ENCODE measurements at places on chromosomes 5 and 9.

DNA sequence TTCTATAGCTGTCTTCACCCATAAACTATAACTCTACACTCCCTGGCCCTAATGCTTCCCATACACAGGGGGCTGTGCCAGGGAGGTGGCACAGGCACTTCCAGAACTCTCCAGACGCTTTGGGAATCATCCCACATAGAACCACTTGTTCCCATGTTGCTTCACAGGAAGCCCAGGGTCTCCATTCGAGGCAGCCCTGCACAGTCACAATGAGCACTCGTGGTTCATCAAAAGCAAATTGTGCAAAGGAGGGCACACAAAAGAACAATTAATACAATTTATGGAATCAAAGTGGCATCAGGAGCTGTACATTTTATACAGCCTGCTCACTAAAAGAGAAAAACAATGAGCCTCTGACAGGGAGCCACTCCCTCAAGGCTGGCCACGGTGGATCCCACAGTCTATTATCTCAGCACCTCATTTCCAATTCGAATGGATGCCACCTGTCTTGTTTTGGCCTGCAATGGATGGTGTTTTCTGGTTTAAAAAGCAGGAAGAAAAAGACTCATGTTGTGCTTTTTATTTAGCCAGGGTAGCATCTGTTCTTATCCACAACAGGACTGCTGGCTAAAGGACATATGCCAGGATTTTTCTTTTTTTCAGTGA lies 354.8 kb downstream of the ENC1 start:
- DNase-seq = no peak

- DNase-seq = no peak
These were observed 15.2 kb upstream of the TBCA start for GRCh38 chr5:77791356-77791755.

DNA sequence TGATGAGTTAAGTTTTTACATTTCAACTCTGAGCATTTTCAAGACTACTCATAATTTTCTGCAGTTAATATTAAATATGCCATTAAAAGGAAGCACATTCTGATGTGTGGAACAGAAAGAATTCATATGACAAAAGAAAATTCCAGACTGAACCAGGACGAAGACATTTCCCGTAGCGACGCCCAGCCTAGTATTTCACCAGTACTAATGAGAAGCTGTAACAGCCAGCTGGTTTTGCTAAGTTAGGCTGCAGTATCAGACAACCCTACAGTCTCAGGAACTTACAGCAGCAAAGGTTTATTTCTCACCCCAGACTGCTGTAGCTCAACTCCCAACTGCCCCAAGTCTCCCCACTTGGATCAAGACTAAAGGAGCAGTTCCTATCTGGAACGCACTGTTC lies 91.6 kb downstream of the TMEM174 start:
- DNase-seq = no peak

GRCh38 chr5:113380807-113381326 lies 53.9 kb downstream of the TSSK1B start:
- no peak for DNase-seq

DNA sequence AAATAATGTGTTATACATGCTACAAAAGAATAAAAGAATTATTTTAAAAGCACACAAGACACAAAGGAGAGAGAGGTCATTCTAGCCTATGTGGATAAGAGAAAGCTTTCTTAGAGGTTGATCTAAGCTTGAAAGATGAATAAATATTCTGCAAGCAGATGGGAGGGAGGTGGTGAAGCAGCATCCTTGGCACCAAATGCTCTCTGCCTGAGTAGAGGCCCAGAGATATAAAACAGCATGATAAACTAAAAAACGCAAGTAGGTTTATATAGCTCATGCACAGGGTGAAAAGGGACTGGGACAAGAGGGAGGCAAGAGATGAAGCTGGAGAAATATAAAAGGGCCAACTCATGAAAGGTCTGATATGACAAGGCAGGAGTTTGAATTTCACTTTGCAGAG lies 283.2 kb upstream of the POU5F2 start:
- DNase-seq = no peak

GRCh38 chr9:89484475-89485404 lies 13.2 kb downstream of the SEMA4D start:
- peak; percentile 66 for DNase-seq

GRCh38 chr5:148418511-148418910 lies 34.8 kb downstream of the FBXO38 start:
- DNase-seq = no peak

- DNase-seq = no peak
These were observed 80.4 kb downstream of the LRSAM1 start for GRCh38 chr9:127531676-127532075.

- no peak for DNase-seq
These were observed 545.8 kb downstream of the CSNK1G3 start for GRCh38 chr5:124057724-124058231.

DNA sequence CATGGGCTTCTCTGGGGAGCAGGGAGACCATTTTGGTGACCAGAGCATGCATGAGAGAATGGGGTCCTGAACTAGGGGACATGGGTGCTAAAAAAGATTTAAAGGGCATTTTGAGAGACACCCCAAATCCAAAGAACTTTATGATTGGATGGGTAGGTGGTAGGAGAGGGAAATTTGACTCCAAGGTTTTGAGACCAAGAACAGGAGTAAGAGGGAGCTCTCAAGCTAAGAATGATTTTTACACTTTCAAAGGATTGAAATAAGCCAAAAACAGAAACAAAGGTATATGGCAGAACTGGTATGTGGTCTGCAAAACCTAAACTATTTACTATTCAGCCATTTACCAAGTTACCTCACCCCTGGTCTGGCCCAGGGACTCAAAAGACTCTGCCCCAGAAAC lies 318.2 kb upstream of the CLINT1 start:
- no peak for DNase-seq

DNA sequence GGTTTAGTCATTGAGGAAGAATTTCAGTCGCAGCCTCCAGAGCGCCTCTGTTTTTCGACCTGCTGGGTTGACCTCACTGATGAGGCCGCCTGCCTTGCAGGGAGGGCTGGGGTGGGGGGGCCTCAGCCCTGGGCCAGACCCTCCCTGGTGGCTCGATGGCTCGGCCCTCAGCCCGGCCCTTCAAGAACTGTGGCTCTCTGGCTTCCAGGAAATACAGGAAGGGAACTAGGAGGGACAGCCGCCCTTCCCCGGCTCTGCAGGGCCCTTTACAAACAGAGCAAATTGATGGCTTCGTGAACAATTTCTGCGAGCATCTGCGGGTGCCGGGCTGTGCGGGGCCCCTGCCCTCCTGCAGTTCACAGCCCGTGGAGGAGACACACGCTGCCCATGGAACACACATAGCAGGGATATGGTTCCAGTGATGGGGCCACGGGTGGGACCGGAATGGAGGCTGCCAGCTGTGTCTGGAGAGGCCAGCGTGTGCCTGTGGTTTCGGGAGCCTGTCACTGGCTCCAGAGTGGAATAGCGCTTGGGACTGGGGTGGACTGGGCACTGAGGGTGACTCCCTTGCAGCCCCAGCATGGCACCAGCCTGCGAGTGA lies 39.6 kb downstream of the COL5A1 start:
- no peak for DNase-seq

DNA sequence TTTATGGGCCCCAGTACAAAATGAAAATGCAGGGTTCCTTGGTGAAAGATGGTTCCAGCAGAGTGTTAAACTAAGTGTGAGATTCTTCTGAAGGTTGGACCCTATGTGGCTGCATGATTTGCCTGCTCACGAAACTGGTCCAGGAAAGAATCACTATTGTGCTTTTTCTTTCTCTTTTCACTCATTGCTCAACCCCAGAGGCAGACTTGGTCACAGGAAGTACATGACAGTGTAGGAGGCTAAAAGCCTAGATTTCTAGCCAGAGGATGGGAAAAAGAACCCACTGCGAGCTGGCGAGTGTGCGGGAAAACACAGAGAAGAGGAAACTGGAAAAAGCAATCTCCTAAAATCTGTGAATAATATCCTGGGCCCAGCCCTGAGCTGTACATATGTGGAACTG lies 18.6 kb downstream of the SLC36A2 start:
- DNase-seq = no peak

DNA sequence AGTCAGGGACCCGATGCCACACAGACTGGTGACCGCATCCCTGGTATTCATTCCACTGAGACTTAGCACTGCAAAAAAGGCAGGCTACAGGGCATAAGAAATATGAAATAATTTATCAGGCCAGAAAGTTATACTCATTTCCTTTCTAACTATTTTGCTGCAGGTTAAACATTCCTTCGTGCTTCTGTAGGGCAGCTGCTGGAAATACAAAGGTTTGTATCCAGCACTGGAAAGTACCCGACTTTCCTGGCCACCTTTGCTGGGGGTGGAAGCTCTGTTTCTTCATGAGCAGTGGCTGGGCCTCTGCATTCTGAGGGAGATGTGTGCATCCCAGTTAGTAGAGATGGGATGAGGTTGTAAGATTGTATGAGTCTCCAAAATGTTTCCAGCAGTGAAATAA lies 478.6 kb upstream of the WWC1 start:
- no peak for DNase-seq

- no peak for DNase-seq
These were observed 17.8 kb downstream of the HINT1 start for GRCh38 chr5:131147258-131147657.

- peak; percentile 52 for DNase-seq
These were observed 35.9 kb upstream of the ARSB start for GRCh38 chr5:79020861-79021561.

DNA sequence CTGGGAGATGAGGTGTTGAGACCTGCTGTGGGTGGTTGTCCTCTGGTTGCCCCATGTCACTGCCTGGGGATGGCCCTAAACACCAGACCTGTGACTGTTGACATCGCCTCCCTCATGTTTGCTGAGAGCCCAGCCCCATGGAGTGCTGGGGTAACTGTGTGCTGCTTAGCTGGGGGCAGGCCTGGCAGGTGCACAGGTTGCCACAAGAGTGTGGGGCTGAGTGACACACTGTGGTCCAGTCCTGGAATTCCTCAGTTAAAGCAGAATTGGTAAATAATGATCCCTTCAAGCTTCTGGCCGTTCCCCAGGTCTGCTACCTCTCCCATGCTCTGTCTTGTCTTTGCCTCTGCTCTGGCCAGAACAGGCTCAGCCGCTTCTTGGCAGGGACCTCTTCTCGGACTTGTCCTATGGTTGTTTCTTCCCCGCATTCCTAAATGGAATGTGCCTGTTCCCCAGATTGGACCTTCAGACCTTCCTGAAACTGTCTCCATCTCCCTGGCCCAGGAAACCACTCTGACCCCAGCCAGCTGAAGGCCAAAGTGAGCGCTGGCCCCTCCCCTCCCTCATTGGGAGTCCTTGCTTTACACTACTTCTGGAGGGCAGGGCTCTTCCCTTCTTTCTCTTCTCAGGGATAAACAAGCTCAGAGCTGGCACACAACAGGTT lies 61.2 kb upstream of the PITX1 start:
- DNase-seq = no peak

GRCh38 chr5:131883984-131884383 lies 61.5 kb downstream of the MEIKIN start:
- no peak for DNase-seq

DNA sequence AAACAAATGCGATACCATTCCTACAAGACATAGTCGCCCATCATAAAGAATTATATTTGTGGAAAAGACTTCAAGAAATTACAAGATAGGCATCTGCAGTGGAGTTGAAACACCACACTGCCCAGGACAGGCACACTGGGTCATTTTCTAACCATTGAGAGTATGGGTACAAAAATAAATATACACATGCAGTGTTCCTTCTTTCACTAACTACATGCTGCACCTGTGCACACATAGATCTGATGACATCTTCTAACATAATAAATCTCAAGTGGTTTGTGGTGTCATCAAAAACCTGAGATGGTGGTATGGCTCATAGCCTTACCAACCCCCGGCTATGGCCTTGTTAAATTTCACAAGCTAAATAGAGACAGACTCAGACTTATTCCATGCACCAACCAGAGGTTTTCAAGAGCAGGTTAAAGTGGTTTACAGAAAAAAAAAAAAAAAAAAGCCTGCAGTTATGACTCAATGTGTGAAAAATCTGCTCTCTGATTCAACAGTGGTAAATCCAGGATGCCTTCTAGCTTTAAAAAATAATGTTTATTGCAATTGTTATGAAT lies 12.4 kb upstream of the NFIB start:
- no peak for DNase-seq

DNA sequence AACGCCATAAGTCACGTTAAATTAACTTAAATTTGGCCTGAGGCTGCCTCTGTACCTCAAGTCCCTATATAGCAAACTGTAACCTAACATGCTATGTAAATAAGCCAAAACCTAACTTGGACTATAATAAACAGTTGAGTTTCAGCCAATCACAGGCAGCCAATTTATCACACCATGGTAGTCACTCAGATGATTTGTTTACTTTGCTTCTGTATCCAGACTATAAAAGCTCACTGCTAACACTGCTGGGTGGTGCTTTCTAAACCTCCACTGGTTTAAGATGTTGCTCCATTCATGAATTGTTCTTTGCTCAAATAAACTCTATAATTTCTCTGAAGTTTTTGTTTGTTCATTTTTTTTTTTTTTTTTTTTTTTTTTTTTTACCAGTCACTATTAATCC lies 62.8 kb downstream of the TRPM3 start:
- no peak for DNase-seq

- no peak for DNase-seq
These were observed 132.7 kb downstream of the PDE4D start for GRCh38 chr5:59760785-59761348.

DNA sequence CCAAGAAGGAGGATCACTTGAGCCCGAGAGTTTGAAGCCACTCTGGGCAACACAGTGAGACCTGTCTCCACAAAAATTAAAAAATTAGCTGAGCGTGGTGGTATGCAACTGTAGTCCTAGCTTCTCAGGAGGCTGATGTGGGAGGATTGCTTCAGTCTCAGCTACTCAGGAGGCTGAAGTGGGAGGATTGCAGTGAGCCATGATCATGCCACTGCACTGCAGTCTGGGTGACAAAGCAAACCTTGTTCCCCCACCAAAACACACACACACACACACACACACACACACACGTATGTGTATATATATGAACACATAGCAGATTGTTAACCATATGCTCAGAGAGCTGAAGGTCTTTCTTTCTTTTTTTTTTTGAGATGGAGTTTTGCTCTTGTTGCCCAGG lies 157.5 kb upstream of the MAST4 start:
- no peak for DNase-seq

DNA sequence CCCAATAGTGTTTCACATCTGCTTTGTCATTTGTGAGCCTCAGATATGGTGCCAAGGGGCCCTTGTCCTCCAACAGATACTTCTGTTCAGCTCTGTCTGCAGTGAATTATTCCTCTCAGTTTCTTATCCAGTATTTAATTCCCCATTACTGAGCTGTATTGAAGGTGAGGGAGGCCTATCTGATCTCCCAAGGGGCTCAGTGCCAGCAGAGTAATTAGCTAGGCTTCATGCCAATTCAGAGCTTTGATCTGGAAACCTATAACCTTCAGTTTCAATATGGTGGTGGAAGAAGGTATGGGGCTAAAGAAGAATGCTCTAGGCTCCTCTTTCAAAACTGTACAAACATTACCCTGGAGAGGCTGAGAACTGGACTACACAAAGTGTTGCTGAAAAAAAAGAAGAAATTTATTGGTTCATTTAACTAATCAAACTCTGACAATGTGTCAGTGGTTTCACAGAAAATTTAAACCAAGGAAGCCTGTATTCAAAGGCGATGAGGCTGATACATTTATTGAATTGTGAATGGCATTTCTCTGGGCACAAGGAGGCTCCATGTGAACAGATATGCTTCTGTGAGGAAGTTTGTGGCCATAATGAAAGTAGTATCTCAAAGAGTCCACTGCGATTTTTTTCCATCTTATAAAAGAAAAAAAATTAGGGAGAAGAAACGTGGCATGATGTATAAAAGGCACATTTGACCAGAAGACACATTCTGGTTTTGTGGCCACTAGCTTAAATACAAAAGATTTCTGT lies 397.8 kb downstream of the TLE4 start:
- DNase-seq = no peak

GRCh38 chr9:87874304-87874623 lies 8.4 kb upstream of the SPATA31E1 start:
- no peak for DNase-seq

All from GM20000 (cell line).